NCI-H446 treated with DMSO at 0.1 percent for 48 hours (cell line): ENCODE measurements at places on chromosomes 2 and 18.

DNA sequence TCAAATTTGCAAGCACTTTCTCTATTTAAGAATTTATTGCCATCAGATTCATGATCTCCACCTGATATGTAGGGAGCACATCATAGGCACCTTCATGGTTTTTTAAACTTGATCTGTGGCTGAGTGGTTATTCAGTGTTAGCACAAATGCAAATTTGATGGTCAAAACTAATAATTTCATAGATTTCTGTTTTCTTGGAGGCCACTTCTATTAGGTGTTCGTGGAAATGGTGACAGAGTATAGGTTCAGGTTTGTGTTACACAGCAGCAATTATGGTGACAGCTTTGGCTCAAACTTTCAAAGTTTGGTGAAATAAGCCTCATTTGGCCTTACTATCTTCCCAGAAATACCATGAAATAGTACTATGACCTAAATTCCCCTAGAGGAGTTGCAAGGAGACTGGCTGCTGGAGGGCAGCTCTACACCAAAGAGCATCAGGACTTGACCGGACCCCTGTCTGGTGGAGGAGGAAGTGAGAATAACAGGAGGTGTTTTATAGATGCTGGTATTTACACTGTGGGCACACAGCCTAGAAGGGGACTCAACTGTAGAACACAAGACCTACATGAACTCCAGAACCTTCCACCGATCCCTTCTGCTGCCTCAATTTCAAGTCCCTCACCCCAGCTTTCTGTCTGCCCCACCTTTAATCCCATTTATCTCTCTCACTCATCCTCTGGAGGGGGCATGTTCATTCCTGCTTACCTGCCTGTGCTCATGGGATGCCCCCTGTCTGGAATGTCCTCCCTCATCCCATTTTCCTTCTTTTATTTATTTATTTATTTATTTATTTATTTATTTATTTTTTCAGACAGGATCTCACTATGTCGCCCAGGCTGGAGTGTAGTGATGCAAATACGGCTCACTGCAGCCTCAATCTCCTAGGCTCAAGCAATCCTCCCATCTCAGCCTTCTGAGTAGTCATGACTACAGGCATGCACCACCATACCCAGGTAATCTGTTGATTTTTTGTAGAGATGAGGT, 132.9 kb upstream of the SIX2 start:
- no peak for DNase-seq

- no peak for DNase-seq
These were observed 31.9 kb upstream of the RNU4ATAC start for GRCh38 chr2:121498731-121499130.

DNA sequence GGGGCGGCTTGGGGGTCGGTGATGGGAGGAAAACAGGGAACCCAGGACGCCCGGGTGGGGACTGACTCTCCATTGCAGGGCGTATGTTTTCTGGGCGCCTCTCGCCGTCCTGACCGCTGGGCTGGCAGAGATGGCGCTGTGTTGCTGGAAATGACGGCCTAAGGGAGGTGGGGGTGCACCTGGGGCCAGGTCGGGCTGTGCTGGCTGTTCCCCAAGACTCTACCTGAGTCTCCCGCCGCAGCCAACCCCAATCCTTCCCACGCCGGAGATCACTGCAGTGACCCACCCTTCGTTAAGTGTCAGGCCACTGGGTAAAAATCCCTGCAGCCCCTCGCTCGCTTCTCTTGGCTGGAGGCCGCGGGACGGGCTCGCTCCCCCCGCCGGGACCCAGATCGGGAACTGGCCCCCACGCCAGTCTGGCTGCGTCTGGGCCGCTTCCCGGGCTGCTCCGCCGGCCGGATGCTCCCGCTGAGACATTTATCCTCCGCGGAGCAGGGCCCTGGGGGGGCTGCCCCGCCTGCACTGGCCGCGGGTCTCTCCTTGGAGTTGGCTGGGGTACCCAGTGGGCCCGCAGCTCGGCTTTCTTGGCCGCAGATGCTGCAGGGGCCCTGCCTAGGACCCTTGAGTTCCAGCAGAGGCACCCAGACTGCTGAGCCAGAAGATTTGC, 7.8 kb upstream of the ARMC9 start:
- no peak for DNase-seq

- peak; percentile 63 for DNase-seq
These were observed 34.0 kb downstream of the CCDC195 start for GRCh38 chr2:224682134-224682533.

DNA sequence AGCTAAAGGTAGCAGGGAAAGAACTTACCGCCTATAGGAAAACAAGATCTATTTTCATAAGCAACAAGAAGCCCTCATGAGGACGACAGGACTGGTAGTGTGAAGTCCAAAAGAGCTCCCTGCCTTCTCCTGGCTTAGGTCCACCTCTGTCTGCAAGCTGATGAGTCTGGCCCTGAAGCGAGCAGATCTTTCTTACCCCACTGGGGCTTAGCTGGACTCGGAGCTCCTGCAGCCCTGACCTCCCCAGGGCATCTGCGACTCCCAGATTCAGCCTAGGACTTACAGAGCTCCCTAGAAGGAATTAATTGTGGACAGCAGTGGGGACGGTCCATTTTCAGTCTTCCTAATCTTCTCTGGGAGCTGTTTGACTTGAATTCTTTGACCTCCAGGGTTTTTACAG, 53.7 kb downstream of the MCFD2 start:
- no peak for DNase-seq

DNA sequence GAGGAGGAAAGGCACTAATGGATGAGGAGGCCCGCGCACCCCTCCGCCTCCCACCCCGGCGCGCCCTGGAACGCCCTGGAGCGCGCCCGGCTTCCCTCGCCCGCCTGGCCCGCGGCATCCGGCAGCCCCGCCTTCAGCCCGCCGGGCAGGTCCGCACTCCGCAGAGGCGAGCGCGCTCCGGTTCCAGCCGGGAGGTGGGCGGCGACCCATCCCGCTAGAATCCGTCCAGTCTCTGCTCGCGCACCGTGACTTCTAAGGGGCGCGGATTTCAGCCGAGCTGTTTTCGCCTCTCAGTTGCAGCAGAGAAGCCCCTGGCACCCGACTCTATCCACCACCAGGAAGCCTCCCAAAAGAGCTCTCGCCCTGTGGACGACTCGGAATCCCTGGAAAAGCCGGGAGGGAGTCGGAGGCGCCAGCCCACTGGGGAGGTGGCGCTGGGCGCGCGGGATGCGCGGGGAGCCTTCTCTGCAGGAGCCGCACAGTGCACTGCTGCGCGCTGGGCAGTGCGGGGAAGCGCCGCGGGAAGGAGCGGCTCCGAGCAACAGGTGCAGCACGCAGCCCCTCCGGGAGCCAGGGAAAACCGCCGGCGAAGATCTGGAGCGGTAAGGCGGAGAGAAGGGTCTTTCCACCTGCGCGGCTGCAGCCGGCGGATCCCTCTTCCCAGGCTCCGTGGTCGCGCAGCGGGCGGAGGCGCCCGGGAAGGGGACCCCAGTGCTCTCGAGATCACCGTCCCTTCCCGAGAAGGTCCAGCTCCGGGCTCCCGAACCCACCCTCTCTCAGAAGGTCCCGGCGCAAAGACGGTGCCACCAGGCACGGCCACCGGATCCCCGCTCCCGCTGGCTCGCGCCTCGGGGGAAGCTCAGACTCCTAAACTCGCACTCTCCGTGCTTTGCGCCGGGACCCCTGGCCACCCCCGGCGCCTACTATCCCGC, at the start of gene GALR1:
Gene GALR1, plus strand, starts transcription at position 280 of the 932 bp plus-strand sequence. CDS start 701 bp downstream, outside the sequence.
- DNase-seq = no peak

GRCh38 chr2:223121283-223121682, 69.3 kb downstream of the KCNE4 start:
- no peak for DNase-seq

DNA sequence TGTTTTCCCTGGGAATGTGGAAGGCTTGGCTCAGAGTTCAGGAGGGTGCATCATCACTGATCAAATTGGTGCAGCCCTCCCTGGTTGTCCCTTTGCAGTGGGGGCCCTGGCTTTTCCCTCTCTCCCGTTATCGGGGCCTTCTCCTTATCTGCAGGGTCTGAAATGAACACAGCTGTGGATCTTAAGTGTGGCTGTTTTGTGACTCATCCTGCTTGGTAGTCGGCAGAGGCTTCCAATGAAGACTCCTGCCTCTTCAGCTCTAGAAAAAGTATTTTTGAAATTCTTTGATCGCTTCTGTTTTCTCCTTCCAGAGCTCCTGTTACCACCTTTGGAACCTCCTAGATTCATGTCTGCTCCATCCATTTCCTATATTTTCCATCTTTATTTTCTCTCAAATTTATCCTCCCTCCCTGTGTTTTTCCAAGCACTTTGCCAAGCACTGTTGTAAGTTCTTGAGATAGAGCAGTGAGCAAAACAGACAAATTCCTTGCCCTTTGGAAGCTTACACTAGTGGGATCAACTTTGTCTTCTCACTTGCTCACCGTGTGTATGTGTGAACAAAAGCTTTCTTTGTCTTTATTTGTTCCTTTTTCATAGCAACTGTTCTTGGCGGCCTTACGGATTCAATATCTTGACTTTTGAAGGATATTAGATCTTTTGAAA, 45.7 kb downstream of the RALB start:
- no peak for DNase-seq

DNA sequence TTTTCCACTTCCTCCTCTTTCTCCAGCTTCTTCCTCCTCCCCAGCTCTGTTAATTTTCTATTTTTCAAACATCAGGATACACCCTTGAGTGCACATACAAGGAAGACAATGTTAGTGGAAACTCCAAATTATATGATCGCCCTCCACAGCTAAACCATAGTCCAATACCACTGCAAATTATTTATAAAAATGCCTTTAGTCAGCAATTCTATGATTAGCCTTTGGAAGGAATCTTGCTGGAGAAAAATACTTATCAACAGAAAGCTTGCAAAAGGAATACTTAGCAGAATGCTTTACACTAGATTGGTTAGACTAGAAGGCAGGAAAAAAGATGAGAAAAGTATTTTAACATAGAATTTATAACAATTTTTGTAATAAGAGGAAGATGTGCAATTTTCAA, 178.9 kb downstream of the FAM124B start:
- no peak for DNase-seq

GRCh38 chr2:60819155-60819862, 62.1 kb upstream of the REL start:
- no peak for DNase-seq

DNA sequence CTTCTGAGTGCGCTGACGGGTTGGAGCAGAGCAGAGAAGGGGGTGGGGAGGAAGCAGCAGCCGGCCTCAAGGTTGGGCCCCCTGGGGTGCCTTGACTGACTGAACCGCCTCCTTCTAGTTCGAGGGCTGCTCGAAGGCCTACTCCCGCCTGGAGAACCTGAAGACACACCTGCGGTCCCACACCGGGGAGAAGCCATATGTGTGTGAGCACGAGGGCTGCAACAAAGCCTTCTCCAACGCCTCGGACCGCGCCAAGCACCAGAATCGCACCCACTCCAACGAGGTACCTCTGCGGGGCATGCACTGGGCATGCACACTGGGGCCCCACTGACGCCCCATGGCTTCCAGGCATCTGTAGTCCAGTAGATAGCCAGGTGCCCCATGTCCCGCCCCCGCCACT, 246.9 kb downstream of the GLI2 start:
- no peak for DNase-seq

GRCh38 chr18:45449418-45450227, 165.7 kb upstream of the SLC14A2 start:
- DNase-seq = peak; percentile 87

DNA sequence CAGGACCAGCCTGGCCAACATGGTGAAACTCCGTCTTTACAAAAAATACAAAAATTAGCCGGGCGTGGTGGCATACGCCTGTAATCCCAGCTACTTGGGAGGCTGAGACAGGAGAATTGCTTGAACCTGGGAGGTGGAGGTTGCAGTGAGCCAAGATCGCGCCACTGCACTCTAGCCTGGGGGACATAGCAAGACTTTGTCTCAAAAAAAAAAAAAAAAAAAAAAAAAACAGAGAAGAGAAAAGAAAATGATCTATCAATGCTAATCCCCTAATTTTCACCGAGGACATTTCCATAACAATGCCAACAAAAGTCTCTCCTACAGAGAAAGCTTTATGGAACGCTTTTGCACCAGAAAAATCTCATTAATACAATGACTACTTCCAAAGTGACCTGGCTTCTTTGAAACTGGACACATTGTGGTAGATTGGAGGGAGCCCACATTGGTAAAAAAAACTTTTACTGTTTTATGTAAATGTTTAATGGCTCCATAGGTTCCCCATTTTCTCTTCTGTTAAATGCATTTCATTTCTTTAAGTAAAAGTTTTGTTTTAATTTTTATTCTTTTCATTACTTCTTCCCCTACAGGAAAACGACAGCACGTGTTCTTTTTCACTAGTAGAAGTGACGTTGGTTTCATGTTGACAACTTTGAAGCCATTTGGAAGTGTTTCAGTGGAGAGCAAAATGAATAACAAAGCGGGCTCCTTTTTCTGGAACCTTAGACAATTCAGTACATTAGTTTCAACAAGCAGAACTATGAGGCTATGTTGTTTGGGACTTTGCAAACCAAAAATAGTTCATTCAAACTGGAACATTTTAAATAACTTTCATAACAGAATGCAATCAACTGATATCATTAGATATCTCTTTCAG, 888 bp downstream of the FASTKD2 start:
- DNase-seq = no peak

DNA sequence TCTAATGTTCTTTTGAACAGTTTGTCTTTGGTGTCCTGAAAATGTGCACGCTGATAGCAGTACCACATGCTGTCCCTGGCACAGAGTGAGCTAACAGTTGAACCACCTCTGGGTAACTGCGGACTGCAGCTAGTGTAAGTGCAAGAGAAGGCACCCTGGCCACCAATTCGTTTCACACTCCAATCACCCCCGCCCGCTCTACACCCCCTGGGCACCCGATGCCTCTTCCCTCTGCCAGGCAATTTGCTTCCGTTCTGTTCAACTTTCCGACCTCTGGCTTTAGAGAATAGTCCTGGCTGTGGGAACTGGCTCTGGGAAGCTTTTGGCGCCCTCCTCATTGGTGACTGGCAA, 1.4 kb downstream of the DOCK10 start:
- DNase-seq = peak; percentile 74

GRCh38 chr2:1816414-1816911, 72.1 kb upstream of the PXDN start:
- no peak for DNase-seq

DNA sequence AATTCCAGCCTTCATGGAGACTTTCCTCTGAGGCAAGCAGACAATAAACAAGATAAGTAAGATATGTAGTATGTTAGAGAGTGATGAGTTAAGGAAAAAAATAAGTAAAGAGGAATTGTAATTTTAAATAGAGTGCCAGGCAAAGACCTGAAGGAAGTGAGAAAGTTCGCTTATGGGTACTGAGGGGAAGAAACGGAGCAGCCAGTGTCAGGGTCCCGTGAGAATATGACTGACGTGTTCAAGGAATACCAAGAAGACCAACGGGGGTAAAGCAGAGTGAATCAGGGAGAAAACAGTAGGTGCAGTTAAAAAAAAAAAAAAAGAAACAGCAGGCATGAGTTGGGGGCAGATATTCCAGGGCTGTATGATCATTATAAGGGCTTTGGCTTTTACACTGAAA, 45.1 kb downstream of the ARHGEF33 start:
- no peak for DNase-seq
